ENCODE measurements at places on chromosomes 13 and 19.

- DNase-seq = no peak
Observed at GRCh38 chr19:49896863-49897621, at the start of gene IL4I1. Gene IL4I1 (minus strand): TSS chr19:49896887. CDS start chr19:49896160, 727 bp downstream.

GRCh38 chr13:34617473-34618083, 324.5 kb upstream of the NBEA start:
- DNase-seq = no peak

GRCh38 chr13:79389026-79389425, 17.0 kb downstream of the RBM26 start:
- no peak for DNase-seq

DNA sequence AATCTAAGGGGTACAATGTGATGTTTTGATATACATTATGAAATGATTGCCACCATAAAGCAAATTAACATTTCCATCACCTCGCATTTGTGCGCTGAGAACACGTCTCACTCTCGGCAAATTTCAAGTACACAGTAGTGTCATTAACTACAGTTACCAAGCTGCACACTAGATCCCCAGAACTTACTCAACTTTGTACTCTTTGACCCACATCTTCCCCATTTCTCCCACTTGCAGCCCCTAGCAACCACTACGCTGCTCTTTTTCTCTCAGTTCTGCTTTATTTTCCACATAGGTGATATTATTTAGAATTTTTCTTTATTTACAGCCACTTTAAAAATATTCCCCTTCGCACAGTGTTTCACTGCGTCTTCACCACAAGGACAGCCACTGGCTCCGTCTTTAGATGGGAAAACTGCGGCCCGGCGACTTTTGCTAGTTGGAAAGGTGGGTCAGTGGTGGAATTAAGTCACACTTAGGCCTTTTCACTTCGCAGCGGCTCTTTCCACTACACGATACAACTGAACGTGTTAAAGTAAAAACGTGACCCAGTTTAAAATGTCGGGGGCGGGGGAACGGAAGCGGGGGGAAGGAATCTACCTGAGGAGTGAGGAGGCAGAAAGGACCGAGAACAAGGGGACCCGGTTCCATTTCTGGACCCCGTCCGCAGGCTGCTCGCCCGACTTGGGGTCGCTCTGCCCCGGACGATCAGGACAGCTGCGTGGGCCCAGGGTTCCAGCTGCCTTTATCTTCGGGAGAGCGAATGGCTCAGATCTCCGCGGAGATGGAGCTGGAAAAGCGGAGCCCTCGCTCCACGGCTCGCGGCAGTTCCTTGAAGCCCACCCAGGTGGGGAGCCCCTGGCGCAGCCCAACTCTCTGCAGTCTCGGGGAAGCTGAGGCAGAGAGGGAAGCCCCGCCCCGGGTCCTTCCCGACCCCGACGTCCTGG, 486.1 kb downstream of the UQCRFS1 start:
- DNase-seq = no peak

- DNase-seq = no peak
Observed at GRCh38 chr19:40134866-40135265, 44.1 kb upstream of the ZNF780A start.

DNA sequence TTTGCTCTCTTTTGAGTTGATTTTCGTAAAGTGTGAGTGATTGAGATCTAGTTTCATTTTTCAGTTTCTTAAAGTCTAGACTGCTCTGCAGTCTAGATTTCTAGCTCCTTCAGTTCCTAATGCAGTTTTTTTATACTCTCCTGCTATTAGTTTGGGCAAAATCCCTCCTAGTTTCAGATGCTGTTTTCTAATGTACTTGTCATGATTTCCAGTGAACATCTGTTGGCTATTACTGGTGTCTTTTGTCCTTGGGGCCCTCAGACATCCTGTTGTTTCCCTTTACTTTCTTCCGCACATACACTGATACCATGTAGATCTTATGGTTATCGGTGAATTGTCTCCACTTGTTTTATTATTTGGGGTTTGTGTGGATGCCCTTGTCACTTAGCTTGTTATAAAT, 292.1 kb downstream of the TDRD3 start:
- no peak for DNase-seq

DNA sequence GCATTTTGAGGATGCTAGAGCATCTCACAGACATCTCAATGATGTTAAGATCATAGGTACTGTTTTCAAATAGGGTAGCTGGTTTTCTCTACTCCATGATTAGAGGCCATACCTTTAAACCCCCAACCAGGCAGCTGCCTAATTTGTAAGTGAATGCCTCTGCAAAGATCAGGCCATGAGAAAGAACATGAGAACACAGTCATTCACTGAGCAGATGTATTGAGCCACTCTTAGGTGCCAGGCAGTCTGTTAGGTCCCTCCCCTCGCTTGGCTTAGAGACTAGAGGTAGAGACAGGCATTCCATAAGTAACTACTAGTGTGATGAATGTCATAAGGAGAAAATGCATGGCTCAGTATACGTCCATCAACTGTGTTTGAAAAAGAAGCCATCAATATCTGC, 410.0 kb downstream of the FGF9 start:
- DNase-seq = no peak

DNA sequence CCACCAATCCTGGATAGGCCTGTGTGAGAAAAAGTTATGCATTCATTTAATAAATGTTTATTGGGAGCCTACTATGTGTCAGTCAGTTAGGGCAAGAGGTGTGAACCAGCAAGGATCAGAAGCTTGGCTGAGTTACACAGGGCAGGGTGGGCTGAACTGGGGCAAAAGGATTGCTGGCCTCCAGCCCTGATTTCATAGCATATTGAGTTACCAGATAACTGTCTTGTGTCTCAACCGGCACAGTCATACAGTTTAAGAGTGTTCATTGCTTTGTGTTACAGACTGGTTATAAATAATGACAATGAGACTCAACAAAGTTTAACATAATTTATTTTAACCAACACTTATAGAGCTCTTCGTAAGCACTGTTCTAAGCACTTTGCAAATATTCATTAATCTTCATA, 253.8 kb downstream of the DLEU7 start:
- DNase-seq = no peak

DNA sequence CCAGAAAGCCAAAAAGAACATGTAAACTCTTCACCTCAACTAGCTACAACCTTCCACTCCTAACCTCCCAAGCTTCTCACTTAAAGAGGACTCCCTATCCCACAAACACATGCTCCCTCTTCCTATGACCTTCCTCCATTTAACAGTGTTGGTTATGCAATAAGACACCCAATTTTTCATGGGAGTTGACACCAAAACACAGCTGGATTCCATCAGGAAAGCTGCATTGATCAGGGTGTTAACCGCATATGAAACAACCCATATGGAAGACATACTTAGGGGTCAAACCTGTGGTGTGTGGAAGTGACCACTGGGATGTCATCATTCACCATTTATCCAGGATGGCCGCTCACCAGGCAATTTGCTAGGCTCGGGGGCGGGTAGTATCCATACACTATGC, 21.9 kb downstream of the ZNF473 start:
- no peak for DNase-seq

DNA sequence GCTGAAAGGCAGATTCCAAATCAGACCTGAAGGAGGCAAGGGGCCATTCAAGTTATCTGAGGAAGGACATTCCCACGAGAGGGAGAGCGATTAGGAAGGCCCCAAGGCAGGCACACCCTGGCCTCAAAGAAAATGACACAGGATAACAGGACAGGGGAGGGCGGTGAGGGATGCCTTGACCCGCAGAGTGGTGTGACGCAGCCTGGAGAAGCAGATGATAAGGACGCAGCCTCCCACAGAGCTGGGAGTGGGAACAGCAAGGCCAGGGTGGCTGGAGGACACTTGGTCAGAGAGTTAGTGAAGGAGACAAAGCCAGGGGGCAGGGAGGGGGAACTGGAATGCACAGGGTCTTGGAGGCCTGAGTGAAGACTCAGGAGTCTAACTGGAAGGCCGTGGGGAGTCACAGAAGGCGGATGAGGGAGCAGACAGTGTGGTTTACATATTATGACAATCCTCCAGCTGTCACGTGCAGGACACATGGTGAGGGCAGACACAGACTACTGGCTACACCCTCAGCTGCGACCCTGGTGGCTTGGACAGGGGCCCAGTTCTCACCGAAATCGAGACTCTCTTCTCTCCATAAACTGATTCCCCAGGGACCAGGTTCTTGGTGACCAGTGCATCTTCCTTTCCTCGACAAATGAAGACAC, 5.8 kb upstream of the DYRK1B start:
- no peak for DNase-seq

DNA sequence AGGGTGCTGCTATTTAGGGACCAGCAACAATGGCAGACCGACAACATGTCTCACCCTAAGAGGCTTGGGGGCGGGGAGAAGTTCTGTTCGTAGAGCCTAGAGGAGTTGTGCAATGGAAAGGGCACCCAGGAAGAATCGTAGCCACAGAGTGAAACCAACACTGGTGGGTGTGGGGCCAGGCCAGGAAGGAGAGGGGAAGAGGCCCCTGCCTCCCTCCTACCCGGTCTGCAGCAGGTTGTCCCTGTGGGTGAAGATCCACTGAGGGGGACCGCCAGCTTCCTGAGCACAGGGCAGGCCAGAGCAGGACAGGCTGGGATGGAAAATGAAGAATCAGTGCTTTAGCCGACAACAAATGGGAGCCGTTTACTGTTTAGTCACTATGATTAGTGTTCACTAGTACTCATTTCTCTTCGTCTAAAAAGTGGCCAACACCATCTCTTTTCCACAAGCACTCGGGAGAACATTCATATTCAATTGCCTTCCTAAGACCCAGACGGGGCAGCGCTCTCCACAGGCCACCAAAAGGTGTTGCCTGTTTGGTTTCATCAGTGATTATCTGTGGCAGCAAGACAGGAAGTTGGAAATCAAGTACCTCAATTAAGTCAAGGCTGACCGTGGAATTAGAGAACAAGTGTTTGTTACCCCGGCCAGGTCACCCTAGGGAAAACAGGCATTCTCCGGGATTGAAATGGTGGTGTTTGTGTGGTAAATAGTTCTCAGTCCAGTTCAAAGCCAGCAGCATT, 1.1 kb upstream of the ATP11A start:
- no peak for DNase-seq

DNA sequence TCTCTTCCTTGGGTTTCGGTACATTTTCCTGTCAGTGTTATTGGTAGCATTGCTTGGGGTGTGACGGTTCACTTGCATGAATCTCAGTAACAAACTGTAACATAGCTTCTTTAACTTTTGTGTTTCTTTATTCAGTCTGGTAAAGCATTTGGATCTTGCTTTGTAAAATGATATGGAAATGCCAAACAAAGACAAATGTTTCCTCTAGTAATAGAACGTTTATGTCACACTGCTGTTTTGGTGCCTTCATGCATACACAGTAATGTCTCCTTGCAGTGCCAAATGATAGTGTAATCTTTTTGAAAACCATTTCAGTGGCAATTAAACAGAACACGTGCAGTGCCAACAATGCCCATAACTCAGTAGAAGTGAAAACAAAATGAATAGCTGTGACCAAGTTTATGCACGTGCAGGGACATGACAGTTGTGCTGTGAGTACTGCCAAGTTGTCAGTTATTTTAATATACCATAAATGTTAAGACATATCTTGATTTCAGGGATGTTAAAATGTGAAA, 110.8 kb downstream of the RXFP2 start:
- no peak for DNase-seq

GRCh38 chr19:10550336-10550735, 6.6 kb downstream of the ATG4D start:
- no peak for DNase-seq

DNA sequence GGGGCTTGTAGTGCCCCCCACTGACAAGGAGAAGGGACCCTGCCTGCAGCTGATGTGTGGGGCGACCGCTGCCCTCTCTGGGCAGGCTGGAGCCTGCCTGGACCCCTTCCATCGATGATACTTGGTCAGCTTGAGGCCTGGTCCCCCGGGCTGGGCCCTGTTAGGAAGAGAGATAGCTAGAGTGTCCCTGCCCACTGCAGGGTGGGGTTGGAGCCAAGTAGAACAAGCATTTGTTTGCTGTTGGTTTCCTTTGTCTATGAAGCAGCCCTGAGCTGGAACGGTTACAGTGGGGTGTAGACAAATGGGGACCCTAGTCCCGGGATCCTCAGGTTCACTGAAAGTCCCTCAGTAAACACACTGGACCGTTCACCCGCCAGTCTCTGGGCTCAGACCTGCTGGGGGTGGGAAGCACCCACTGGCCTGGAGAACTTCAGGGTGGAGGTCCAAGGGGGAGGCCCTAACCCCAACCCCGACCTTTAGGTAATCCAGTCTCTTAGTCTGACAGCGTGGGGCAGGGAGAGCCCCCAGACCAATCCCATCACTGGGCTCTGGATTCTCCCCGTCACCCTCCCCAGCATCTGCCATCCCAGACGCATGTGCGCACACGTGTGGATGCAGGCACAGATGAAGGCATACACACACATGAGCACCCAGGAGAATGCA, 204.8 kb upstream of the ZNF536 start:
- DNase-seq = no peak

DNA sequence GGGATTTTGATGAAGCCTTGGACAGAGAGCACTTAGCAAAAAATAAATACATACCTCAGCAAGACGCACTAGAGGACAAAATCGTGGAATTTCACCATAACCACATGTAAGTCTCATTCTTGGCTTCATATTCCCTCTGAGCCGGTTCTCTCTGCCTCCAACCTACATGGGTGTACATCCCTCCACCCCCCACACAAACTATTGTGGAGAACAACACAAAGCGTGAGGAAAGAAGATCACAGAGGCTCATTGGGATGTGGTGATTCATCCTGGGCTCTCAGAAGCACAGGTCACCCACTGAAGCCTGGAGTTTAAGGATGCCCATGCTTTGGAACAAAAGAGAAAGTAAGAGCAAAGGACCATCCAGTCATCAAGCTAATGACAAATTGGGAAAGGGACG, 192.2 kb downstream of the STK24 start:
- DNase-seq = no peak

GRCh38 chr13:74452881-74453280, 318.7 kb upstream of the KLF12 start:
- no peak for DNase-seq

DNA sequence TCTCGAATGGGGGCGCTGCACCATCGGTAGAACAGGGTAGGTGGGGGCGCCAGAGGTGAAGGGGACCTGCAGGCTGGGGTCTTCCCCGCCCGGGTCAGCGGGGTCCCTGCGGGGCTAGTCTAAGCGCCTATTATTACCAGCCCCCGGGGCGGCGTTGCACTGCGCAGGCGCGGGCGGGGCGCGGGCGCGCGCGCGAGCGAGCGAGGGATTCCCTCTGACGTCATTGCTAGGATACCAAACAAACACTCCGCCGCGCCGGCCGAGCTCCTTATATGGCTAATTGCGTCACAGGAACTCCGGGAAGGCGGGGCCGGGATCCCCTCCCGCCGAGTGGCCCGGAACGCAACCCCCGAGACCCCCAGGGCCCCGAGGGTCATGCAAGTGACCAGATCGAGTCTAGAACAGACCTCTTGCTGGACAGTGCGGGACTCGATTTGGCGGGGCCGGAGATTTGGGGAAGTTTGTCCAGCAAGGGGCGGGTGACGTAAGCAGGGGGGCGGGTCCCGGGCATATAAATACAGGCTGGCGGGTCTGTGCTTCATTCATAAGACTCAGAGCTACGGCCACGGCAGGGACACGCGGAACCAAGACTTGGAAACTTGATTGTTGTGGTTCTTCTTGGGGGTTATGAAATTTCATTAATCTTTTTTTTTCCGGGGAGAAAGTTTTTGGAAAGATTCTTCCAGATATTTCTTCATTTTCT, at the start of gene FOSB:
Gene FOSB (plus strand): TSS at position 541 of the 703 bp plus-strand sequence. CDS start 591 bp downstream, outside the sequence.
- peak; percentile 95 for DNase-seq
